ENCODE measurements at places on chromosomes 5 and 9.

DNA sequence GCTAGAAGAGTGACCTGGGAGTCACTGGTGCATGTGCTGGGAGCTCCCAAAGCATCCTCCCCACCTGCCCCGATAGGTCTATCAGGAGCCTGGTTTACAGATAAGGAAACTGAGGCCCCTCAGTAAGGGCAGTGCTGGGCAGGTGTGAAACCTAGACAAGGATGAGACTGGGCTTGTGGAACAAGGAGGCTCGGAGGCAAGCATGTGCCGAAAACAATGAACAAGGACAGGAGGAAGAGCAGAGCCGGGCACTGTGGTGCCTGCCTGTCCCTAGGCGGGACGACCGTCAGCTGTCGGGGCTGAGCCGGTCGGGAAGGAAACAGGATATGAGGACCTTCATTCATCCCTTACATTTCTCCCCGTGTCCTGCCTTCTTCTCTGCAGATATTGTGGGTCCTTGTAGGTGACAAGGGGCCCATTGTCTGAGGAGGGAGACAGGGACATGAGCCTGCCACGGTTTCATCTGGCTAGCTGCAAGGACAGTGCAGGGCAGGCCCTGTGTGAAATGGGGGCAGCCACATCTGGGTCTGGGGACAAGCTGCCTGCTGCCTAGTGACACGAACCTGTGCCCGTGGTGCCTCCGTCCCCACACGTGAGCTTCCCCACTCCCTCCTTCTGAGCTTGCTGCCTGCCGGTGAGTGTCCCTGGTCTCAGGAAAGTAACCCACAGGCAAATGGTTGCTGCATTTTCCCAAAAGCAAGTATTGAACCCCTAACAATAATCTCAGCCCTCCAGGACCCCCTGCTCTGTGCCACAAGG is 18.6 kb downstream of the FGD3 start:
- no peak for DNase-seq

GRCh38 chr9:15944341-15944740 is 391.5 kb downstream of the CCDC171 start:
- DNase-seq: no peak

GRCh38 chr5:168699002-168699401 is 119.8 kb upstream of the PANK3 start:
- DNase-seq: no peak

DNA sequence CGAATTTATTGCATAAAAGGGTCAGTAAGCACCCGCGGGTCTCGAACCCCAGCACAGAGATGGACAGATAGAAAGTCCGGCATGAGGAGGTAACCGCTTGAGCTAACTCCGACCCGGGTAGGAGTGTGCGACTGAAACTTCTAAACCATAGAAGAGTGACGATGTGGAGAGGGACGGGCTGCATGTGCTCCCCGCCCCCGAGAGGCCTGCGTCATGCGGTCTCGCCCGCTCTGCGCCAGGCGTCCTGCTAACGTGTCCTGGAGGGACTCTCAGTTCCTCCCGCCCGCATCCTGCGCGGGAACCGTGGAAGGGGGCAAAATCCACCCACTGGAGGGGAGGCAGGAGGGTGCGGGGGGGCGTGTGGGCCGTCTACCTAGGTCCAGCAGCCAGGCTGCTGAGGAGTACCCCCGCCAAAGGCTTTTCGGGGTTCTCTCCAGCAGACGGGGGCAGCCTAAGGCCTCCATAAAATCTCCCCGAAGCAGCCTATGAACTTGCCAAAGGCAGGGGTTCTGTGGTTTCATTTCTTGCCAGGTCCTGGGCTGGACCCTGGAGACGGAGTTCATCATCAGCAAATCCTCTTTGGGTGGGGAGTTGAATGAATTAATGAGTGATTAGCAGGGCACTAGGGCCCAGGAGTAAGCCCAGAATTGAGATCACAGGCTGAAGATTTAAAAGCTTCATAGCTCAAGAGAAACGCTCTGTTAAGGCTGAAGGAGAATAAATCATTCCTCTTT is 51.9 kb downstream of the TGFBI start:
- DNase-seq: peak; percentile 29

DNA sequence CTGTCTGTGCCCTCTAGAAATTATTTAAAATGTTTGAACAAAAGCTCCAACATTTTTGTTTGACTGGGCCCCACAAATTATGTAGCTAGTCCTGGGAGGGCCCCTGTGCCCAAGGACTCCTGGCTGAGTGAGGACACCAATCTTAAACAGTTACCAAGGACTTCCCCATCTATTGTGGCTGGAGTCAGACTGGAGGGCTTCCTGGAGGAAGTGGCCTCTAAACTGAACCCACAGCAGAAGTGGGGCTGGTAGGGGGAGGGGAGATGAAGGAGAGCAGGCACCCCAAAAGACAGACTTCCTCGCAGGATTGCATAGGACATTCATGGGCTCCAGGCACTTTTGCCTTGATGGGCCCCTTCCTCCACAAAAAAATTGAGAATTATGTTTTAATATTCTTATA is 8.1 kb downstream of the ADAMTS13 start:
- DNase-seq: no peak

DNA sequence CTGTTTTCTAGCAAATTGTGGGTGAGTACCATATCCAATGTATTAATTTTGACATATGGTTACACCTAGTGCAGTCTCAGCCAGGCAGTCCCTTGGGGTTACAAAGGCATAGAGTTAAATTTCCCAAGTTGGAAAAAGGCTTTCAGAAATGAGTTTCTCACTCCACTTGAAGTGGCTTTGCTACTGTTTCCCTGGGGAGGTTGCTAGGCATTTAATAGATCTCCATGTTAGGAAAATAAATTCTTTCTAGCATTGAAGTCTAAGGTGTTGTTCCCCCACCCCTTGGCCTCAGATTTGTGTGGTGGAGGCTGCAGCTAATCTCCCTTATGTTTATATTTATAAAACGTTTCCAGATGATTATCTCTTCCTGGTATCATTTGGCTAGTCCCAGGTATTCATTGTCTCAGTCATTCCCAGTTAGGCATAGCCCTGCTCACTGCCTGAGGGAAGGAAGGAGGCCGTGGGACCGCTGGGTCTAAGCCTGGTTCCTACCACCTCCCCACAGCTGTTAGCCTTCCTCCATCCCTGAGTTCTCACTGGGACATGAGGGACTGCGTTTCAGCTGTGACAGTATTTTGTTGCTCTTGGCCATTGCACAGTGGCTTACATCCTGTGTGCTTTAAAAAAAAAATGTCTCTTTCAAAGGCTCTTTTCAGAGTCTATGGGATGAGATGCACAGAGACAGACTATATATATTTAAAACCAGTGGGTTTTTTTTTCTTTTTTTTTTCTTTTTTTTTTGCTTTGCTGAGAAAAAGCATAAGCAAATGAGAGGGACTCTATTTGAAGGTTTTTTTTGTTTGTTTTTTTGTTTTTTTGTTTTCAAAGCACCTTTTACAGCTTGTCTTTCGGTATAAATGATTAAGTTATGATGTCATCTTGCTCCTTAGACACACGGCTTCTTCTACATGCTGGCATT is 121.5 kb downstream of the MAST4 start:
- no peak for DNase-seq

DNA sequence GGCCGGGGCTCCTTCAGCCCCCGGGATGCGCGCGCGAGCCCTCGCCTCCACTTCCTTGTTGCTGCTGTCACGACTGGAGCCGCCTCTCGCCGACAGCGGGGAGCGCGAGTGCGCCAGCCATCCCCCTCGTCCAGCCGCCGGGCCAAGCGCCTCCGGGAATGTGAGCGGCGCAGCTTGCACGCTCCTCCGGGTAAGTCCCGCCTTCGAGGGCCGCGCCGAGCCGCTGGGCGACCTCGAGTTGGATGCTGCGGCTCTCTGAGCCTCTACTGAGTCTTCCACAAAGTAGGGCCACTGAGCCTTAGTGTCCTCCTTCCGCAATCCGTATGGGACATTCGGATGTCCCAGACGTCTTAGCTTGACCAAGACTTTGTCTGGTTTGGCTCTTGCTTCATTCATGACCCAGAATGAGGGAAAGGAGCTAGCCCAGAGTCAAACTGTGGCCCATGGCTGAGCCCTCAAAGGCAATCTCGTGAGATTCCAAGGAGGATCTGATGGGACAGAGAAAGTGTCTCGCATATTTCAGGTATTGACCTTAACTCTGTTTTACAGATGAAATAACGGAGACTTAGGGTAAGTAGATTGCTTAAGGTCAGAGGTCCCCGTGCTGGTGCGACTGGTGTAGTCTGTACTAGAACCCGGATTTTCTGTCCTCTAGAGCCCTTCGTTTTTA is 586 bp downstream of the HMGXB3 start:
- peak; percentile 24 for DNase-seq

GRCh38 chr5:139633295-139634027 is 14.7 kb upstream of the CXXC5 start:
- peak; percentile 61 for DNase-seq

DNA sequence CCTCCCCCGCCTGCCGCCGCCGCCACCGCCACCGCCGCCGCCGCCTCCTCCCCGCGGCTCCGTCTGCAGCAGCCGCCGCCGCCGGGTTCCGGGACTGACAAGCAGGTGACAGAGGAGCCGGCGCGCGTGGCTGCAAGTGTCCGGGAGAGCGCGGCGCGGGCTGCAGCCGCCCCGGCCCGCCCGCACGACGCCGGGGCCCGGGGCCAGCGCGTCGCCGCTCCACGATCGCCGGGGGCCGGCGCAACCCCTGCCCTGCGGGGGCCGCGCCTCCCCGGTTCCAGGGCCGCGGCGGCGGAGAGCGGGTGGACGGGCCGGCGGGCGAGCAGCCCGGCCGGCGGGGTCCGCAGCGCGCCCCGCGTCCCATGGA is 343 bp downstream of the LMX1B start:
- DNase-seq: no peak

GRCh38 chr5:143536364-143536763 is 132.9 kb upstream of the NR3C1 start:
- DNase-seq: no peak

DNA sequence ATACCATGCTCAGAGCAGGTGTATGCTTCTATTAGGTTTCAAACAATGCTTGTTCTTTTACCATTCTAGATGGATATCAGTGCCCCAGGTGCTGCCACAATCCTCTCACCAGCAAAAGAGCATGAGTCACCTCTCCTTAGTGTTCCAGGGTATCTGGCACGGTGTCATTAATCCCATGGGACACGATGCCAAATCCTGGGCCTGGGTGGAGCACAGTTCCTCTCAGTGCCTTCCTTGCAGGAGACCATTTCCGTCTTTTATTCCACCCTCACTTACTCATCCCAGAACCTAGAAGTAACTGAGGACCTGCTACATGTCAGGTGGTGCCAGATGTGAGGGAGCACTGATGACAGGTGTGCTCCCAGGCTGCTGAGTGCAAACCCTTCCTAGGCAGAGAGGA is 1.3 kb upstream of the OR13J1 start:
- DNase-seq: no peak

DNA sequence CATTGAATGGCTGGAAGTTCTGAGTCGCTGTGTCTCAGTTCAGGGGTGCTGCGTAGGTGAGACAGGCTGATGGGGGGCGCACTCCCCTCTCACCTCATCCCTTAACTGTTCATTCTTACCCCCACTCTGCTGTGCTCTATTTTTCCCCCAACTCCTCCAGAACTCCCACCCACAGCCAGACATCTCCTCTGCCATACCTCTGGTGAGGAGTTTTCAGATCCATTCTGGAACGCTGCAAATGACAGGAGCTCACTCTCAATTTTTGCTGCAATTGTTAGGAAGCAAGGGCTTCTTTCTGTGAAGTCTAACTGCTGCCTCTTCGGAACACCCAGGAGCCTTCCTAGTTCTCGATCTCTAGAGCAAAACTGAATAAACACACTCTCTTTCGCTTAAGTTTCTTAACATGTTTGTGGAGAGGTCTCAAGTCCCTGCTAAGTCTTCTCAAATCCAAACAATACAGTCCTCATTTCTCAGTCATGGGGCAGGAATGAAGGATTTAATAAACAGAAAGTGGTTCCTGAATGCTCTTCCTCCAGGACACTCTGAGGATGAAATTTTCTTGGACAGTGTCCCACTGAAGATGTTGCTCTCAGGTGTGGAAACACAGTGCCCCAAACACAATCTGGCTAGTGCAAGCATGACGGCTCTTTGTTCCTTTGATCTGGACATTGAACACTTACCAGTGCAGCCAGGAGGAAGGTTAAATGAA is 387.7 kb downstream of the KDM4C start:
- DNase-seq: no peak

GRCh38 chr5:15026011-15026893 is 154.7 kb upstream of the ANKH start:
- no peak for DNase-seq

GRCh38 chr9:93299418-93300174 is 115.7 kb downstream of the WNK2 start:
- DNase-seq: no peak

DNA sequence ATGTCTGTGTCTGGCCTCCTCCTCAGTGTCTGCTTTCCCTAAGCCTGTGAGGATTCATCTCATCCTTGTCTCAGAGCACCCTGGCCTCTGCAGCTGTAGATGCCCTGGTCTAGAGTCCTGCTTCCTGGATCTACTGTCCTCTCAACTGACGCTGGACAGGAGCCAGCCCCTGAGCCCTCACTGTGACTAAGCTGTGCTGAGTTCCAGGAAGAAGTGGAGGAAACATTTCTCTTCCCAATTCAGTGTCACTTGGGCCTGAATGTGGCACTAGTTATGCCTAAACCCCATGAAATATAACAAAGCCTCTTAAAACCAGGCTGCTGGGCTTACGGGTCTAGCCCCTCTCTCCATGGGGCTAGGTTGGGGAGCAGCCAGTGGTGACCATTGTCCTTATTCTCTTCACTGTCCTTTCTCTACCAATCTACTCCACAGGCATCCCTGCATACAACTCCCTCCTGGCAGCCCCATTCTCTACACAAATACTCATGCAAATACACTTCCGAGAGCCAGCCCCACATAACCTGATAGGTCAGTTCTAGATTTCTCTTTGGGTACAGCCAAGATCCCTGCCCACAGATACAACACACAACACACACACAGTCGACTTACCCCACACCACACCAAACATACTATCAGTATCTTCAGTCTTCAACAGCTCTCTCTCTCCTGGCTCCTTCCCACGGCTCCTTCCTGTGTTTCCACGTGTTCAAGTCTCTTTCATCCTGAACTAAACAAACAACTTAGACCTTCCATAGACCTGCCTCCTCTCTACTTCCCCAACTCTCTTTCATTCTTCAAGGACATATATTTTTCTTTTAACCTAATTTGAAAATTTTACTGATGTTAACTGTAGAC is 220.8 kb downstream of the SNX18 start:
- DNase-seq: no peak

DNA sequence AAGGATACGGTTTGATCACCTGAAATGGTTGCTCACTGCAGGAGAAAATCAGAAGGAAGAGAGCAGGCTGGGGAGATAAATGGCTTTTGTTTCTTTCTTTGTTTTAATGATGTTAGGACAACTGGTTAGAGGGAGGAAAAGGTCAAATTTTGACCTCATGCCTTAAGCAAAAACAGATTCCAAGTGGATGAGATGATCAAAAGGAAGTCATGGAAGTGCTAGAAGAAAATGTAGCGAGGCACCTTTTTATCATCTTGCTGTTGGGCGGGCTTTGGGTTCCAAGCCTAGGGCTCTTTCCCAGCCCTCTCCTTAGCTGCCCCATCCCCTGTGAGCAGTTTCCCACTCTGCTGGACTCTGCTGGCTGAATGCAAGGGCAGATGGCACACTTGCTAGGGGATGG is 127.9 kb downstream of the ADAMTS2 start:
- no peak for DNase-seq

GRCh38 chr9:78871452-78872331 is 574.8 kb downstream of the PSAT1 start:
- no peak for DNase-seq

- DNase-seq: no peak
These were observed 59.1 kb upstream of the ALDH1A1 start for GRCh38 chr9:73011956-73012355.

- no peak for DNase-seq
These were observed 111.1 kb downstream of the CACNA1B start for GRCh38 chr9:137988701-137989100.

GRCh38 chr5:59174248-59174844 is 591.5 kb downstream of the RAB3C start:
- peak; percentile 9 for DNase-seq
